Mucosa of gallbladder (tissue), 1 donor: ENCODE measurements at places on chromosomes 2 and 18. TPM values are rescaled to one million over a fixed set of nuclear protein-coding genes. Genes with fewer than 3 reads are reported as not detected.
A peak's percentile ranks its signal among the peaks of the same experiment; 100 is the strongest.

GRCh38 chr18:70387027-70387426, 98.2 kb downstream of the SOCS6 start:
- DNase-seq: no peak

- DNase-seq: no peak
These were observed 119.2 kb downstream of the PAX3 start for GRCh38 chr2:222179592-222179991.

- no peak for DNase-seq
These were observed 27.5 kb upstream of the CD28 start for GRCh38 chr2:203678971-203679370.

DNA sequence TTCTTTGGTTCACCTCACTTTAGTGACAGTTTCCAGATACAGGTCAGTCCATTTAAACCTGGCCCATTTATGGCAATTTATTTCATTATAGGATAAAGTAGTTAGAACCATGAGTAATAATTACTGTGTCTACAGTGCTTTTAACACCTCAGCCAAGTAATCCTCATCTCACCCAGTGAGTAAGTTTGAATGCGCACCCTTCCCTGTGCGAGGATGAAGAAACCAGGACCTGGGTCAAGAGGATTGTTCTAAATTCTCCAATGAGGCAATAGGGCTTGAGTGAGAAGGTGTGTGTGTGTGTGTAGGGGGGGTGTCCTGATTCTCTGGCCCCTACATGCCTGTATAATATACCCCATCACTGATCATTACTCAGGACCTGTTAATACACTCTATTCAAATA, 854 bp upstream of the MYO1B start:
- DNase-seq: no peak

DCDC2C gene
- total RNA-seq: 0.14 TPM

GRCh38 chr2:181684454-181685149, 4.3 kb upstream of the NEUROD1 start:
- no peak for DNase-seq

DNA sequence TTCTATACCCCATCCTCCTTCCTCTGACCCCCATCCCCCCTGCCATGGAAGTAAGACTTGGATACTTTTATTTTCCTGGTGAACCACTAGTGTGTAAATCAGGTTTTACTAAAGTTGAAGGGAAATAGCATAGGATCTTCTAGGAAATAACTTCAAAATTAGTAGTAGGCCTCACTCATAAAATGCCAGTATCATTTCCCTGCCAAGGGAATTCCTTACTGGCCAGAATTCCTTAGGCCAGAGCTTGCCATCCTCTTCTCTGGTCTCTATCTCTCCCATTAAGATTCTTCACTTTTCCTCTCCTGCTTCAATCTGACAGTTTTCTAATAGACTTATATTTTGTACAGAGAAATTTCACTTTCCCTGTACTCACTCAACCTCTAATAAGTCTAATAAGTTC, 322.8 kb upstream of the TANK start:
- no peak for DNase-seq

CXCR1 gene
- not detected for total RNA-seq

GRCh38 chr2:191983591-191983990, 136.7 kb upstream of the CAVIN2 start:
- no peak for DNase-seq

DNA sequence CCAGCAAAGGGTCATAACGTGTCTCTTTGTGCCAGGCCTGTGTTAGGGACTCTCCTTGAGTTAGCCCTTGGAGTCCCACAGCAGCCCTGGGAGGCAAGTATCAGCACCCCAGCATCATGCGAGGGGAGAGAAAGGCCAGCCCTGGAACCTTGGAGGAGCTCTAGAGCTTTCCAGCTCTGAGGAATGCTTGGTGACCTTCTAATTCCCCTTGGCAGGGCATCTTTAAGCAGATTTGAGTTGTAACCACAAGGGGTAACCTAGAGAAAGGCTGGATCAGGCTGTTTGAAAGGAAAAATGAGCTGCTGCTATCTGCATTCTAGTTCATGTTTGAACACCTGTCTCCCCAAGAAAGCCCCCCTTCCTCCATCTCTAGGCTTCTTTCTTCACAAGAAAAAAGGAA, 23.8 kb upstream of the ODC1 start:
- DNase-seq: no peak

GRCh38 chr18:8623549-8624106, 14.4 kb downstream of the RAB12 start:
- no peak for DNase-seq

DNA sequence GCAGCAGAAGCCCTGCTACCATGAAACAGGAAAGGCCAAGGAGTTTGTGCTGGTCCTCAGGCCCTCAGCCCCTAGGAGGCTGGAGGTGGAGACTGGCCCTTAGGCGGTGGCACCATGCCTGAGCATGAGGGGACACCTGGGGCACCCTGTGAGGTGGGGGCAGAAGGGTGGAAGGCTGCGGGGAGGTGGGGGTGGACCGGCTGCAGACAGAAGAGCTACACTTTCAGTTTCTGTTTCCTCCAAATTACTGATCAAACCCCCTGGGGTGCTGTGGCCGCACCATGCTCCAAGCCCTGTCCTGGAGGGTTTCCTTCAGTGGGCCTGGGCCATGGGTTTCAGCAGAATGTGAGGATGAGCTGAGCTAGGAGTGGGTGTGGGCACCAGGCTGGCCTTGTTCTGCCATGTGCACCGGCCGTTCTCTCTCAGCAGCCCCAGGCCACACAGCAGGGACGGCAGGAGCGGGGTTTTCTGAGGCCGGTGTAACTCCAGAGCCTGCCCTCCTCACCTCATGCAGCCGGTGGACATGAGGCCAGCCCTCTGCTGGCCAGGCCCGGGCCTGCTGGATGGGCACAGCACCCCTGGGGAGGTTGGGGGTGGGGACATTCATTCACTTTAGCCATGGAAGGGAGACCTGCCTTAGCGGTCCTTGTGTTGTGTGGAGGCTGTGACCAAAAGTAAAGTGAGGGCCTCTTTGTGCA, 51.5 kb downstream of the PLEKHB2 start:
- no peak for DNase-seq

DNA sequence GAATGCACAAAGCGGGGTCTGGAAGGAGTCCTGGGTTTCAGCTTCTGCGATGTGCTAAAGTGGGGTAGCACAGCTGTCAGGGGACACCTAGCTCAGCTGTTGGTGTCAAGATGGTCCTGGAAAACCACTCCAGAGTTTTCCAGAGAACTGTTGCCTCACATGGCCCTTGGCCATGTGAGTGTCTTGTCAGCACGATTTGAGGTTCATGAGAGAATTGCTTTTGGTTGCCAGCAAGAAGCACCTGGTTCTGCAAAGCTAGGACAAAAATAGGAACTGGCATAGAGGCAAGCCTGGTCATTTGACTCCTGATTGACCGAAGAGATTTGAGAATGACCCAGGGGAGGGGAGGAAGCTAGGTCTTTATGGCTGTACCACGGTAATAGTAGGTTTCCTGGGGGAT, 50.4 kb upstream of the CTLA4 start:
- DNase-seq: no peak

DNA sequence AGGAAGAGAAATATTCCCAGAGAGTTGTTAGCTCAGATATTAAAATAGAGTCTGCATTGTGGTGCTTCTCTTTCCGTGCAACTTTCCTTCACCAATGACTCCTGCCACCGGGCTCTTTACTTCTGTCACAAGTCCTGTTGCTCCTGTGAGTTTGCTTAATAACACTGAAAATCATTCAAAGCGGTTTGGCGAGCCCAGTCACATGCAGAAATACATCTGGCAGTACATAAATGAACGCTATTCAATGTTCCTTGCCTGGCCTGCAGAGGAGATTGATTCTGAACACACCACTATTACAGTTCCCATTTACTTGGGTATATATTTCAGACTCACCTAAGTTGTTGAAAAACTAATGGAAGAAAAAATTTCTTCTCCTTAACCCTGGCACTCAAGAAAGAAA, 276.6 kb downstream of the ZNF521 start:
- no peak for DNase-seq

GRCh38 chr18:59837586-59837985, 62.2 kb upstream of the PMAIP1 start:
- peak; percentile 41 for DNase-seq

- no peak for DNase-seq
These were observed 289.5 kb upstream of the MMADHC start for GRCh38 chr2:149877074-149877473.

CKAP2L gene
- 1.5 TPM for total RNA-seq

- no peak for DNase-seq
These were observed 4.1 kb upstream of the NT5C1B start for GRCh38 chr2:18593496-18593895.

DNA sequence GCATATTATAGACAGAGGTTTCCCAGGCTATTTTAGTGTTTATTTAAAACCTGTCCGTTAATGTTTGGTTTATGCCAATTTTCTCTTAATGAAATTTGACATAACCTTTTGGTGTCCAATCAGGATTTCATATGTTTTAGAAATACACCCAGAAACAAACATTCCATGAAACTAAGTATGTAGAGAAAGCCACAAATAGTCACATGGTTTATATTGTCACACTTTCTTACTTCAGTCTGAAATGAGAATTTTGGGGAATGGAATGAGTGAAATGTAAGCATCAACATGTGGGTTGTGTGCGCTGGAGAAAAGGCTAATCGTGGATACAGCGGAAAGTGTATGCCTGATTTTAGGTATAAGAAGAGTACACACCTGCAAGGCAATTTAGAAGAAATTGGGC, 277.0 kb upstream of the RAB12 start:
- no peak for DNase-seq

GRCh38 chr2:193276069-193276468, 1081.3 kb upstream of the TMEFF2 start:
- DNase-seq: no peak

GREB1 gene
- total RNA-seq: 12.5 TPM

ALLC gene
- 0.81 TPM for total RNA-seq

- DNase-seq: no peak
These were observed 4.6 kb downstream of the LRRFIP1 start for GRCh38 chr2:237631801-237632585.

LOXHD1 gene
- 0.12 TPM for total RNA-seq

ITGB6 gene
- total RNA-seq: 48.8 TPM

PDIA6 gene
- 213 TPM for total RNA-seq

SLC5A7 gene
- total RNA-seq: 0.20 TPM

CNDP1 gene
- total RNA-seq: 4.0 TPM

DNA sequence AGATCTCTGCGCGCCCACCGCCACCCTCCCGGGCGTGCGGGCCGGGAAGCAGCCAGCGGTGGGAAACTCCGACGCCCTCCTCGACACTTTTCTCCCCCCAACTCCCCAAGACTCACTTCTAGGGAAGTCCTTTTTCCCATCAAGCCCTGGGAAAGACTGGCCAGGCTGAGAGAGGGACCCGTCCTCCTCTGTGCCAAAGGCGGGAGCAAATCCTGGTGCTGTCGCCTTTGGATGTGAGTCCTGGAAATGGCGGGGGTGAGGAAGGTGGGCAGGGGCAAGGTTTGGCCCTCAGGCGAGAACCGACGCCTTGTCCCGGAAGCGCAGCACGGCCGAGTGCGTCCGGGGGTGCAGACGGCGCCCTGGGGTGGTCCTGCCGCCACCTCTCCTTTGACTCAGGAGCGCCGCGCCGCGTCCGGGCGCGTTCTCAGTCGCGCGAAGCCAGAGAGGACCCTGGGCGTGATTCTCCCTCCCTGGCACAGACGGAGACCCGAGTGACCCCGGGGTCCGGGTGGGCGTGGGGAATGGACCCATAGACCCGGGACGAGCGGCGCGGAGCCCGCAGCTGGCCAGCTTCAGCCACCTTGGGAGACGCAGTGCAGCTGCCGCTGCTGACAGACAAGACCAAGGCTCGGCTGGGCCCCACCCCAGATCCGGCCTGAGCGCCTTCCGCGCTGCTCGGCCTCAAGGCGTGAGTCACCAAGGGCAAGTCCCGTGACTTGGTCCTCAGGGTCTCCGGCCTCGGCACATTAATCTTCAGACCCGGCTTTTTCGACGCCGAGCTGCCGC, 3.5 kb upstream of the LBX2 start:
- peak; percentile 84 for DNase-seq

CYS1 gene
- 27.8 TPM for total RNA-seq

DNA sequence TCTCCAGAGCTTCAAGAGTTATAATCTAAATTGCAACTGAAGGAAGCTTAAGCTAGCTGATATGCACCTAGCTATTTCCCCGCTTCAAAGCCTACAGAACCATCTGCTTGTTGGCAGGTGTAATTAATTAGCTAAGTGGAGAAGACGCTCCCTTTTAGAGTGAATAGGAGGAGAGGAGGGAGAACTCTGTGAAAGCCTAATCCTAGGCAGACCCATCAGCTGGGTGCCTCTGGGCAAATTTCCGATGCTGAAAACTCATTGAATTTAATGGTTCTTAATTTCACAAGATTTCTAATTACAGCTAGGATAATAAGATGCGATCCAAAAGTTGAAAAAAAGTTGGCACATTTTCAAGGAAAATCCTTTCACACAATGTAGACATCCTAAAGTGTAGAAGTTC, 735.9 kb downstream of the ERBB4 start:
- DNase-seq: no peak

DNA sequence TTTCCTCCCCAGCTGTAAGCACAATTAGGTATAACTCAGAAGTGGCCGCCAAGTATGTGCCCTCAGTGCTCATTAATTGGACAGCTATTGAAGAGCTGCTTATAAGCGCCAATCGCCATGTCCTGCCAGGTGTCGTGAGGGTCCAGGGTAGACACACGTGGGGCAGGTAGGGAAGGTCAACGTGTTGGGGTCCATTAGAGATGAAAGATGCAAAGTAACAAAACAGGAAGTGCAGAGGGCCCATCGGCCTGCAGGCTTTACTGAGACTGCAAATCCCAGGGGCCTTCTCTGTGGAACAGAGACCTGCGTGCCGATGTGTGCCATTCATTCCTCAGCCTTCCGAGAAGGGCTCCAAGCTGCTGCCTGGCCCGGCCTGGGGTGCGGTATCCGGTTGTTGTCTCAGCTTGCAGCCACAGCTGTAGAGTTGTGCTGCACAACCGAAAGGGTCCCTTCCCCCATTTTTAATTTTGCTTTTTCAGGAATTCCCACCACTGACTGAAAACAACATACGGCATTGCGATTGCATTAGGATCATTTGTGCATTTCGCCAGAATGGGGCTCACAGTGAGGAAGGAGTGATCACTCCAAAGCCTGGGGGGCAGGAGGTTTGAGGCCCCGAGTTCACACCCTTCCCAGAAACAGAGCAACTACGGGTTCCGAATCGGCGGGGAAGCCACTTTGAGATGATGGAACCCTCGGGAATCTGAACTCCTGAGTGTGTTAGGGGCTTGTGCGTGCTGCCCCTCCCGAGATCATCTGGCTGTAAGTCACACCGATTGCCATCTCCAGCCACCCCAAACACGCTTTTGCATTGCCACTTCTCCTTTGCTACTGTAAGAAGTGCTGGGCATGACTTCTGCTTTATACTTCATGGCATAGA, 94.3 kb downstream of the TSHZ1 start:
- no peak for DNase-seq

DNA sequence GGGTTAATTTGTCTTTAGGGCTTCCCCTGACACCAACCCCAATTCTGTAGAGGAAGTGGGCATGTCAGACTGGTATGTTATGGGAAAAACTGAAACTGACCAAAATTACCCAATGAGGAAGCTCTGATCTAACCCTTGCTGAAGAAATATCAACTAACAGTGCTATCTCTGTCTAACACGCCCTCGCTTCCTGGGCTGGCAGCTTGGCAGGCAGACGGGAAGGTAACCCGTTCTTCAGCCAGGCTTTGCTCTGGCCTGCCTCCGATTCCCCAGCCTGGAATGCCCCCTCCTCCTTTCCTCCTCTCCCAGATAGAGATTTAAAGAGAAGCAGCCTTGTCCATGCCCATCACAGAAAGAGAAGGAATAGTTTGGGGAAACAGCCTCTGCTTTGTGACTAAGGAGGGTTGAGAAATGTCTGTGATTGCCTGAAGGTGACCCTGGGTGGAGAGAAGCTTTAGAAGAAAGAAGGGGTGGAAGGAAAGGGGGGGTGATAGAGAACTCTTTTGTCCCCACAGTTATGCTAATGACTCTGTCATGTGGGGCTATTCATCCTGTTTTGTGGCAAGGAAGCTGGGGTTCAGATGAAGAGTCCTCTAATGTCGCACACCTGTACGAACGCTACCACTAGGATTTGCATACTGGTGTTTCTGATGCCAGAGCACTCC, 15.4 kb downstream of the HK2 start:
- peak; percentile 58 for DNase-seq
